NCI-H1436 (cell line): ENCODE measurements at places on chromosomes 3 and 15.

DNA sequence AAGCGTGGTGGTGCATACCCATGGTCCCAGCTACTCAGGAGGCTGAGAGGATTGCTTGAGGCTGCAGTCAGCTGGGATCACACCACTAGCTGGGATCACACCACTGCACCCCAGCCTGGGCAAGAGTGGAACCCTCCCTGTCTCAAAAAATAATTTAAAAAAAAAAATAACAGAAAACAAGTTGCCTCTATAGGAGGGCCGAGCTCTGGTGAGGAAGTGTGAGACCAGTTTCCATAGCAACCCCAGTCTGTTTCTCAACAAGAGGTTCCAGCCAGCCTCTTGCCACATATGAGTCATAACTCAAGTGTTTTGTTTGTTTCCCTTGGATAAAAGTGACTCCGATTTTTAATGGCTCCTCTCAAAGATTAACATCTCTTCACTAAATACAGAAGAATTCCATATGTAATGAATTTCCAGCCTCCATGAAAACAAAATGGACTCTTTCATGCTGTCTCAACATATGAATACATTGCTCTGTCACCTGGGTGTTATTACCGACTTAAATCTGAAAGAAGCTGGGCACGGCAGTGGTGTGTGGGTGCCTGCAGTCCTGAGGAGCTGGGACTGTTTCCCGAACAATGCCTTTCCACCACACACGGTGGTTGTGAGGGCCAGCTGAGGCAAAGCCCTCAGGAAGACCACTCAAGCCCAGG, 19.7 kb downstream of the TMEM43 start:
- peak; percentile 59 for DNase-seq

DNA sequence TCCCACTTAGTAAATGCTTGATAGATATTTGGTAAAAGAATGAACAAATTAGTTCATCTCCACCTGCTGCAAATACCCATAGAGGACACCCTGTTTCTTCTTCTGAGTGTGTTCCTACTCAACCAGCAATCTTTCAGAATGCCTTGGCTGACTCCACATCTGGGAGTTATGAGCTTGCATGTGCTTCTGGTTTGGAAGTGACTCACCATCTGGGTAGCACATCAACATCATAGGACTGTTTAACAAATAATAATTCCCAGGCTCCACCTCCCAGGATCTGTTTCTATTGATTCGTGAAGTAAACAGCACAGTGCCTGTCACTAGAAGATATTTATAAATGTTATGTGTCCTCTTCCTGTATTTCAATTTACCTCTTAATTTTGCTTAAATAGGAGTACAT, 580.1 kb downstream of the ROBO2 start:
- no peak for DNase-seq

- DNase-seq, result no peak
These were observed 14.5 kb downstream of the C3orf20 start for GRCh38 chr3:14689247-14689980.

DNA sequence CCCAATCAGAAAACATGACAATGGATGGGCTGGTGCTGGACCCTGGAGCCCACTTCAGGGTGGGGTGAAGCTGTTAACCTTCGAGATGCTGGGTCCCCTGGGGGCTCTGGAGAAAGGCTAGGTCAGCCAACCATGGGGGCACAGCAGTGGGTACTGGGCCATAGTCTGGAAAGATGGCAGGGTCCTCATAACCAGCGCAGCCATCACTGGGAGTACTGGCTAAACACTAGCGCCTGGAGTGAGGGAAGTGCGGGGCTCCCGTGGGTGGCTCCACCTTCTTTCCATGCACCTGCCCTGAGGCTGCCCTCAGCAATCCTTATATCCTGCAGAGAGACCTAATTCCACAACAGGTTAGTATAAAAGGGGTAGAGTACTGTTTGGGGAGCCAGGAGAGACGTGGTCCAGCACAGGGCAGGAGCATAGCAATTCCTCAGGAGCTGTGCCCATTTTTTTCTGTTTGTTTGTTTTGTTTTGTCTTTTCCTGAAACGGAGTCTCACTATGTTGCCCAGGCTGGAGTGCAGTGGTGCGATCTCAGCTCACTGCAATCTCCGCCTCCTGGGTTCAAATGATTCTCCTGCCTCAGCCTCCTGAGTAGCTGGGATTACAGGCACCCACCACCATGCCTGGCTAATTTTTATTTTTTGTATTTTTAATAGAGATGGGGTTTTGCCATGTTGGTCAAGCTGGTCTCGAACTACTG, 122.6 kb upstream of the MEF2A start:
- DNase-seq, result no peak

GRCh38 chr3:43796041-43796596, 105.4 kb downstream of the ABHD5 start:
- no peak for DNase-seq

- no peak for DNase-seq
These were observed 68.9 kb downstream of the DNASE1L3 start for GRCh38 chr3:58141766-58142345.

GRCh38 chr3:21446945-21447475, 304.0 kb downstream of the ZNF385D start:
- DNase-seq, result no peak

GRCh38 chr15:85711580-85712192, 83.0 kb downstream of the KLHL25 start:
- no peak for DNase-seq

DNA sequence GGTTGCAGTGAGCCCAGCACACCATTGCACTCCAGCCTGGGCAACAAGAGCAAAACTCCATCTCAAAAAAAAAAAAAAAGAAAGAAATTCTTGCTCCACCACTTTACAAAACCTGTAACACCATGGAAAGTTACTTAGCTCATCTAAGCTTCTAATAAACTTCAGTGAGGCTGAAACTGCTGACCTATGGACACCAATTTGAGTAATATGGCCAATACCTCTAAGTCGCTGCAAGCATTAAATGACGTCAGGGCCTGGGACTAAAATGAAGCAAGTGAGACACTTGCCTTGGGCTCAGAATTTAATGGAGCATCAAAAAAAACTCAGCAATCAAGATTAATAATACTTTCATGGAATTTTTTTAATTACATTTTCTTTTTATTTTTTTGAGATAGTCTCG, 42.5 kb downstream of the ZMAT3 start:
- no peak for DNase-seq

GRCh38 chr3:57682284-57682683, 10.6 kb downstream of the DENND6A start:
- DNase-seq, result no peak

- no peak for DNase-seq
These were observed 62.0 kb downstream of the TLE3 start for GRCh38 chr15:70035719-70036077.

DNA sequence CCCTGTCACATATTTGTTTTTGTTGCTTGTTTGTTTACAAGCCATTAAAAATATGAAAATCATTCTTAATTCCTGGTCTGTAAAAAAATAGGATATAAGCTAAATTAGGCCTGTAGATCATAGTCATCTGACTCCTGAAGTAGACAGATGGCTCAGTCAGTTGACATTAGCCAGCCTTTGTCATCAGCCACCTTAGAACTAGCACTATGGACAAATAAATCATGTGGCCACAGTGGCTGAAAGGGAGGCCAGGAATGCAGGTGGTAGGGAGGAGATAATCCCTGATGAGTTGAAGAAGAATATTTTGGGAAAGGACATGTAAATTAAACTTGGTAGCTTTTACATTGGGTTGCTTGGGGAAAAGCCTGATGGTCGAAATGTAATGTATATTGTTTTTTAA, 1544.9 kb downstream of the SI start:
- no peak for DNase-seq

DNA sequence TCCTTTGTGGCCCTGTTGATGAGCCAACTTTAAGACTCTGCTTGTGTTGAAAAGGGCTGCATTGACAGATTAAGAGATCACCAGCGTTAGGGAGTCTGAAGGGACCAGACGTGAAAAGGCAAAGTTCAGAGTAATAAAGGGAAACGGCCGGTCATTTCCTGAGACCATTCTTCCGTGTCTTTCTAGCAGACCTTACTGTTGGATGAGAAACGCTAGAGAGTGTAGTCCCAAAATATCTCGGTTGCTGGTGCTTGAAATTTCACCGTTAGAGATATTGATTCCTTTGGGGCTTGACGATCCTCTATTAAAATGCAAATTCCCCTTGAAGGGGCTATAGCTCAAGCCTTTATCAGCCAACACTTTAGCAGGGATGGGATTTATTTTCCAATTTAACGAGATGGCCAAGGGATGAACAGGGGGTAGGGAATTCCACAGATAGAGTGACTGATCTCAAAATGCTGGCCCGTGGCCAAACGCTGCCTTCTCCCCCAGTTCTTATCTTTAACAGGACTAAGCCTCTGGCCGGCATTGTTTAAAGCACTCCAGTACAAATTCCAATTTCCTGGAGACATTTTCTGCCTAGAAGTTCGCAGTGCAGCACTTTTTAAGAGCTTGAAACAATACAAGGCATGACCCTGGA, 250.4 kb downstream of the TJP1 start:
- DNase-seq, result no peak

GRCh38 chr3:97901313-97902248, 70.7 kb downstream of the RIOX2 start:
- no peak for DNase-seq

- no peak for DNase-seq
These were observed 427.1 kb downstream of the SHQ1 start for GRCh38 chr3:72421126-72421525.

DNA sequence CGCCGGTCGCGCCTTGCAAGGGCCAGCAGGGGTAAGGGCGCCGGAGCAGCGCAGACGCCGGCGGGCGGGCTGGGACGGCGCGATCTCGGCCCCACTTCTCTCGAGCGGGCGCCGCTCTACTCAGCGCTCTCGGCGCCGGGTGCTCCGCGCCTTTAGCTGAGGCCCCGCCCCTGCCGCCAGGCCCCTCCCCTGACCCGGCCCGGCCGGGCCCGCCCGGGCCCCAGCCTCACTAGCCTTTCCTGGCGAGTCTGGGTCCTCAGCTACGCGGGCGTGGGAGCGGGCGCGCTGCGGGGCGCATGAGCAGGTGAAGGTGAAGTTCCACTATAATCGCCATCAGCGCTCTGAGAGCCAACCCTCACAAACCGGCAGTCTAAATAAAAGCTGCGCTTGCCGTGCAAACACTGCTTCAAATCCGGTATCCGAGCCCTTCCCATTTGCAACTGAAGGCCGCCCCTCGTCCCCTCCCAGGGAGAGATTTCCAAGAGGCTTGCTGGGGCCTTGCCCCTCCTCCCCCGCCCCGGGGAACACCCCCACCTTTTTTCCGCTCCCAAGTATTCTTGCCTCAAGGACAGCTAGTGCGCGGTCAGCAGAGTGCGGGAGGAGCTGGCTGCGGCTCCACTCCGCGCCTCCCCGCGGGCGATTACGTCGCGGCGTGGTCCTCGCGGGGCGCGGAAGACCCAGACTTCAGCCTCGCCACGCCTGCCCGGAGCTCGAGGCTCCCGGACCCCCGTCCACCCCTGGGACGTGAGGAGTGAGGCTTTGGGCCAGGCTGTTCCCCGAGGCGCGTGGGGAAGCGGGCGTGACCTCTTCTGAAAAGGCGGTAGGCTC, at the start of gene RPP25:
RPP25 (minus strand) TSS at position 125 of the 828 bp plus-strand sequence. CDS start 189 bp downstream, outside the sequence.
- DNase-seq, result peak; percentile 56

DNA sequence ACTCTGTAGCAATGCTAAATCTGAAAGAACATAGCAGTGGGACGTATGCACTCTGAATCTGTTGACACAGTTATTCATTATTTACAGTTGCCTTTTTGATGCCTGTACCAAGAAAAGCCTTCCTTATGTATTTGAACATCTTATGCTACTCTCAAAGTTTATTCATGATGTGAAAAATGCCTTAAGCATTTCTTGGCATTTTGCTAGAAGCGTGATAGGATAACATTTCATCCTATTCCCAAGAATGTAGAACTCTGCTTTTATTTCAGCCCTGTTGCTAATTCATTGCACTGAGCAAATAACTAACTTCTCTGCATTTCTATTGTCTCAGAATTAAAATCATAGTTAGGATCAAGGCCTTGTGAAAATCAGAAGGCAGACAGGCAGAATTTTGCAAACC, 105.5 kb downstream of the STRIT1 start:
- DNase-seq, result no peak

GRCh38 chr3:186986816-186987215, 56.5 kb downstream of the ST6GAL1 start:
- no peak for DNase-seq

DNA sequence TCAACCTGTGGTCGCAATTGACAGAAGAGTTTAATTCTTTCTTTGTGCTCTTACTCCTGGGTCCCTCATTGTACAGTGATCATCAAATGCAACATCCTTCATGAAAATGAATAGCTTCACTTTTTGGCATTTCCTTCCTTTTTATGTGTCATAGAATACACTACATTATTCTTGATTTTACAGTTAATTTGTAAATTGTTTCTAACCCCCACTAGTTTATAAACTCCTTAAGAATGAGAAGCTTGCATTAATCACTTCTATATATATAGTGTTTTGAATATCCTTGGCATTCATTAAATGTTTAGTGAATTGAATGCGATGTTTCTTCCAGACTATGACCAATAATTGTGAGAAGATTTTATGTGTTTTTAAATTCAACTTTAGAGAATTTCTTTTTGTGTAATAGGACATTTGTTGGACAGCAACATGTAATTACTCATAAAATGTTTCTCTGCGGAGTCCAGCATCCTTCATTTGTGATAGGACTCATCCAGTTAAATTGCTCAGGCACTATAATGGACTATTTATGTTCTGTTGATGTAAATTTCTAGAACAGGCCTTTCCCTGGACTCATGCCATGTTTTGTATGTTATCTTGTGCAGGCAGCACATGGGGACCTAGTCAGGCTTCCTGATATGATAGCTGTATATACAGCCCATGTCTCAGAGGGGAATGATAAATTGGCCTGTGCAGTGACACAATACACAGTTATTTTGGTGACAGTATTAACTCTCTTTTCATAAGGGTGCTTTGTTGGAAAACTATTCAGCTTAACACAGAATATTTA, 51.3 kb downstream of the MBNL1 start:
- DNase-seq, result no peak

- no peak for DNase-seq
These were observed 2.2 kb downstream of the VPS8 start for GRCh38 chr3:184814214-184814613.
